CD4-positive, alpha-beta T cell (primary cell): ENCODE measurements at places on chromosomes 11 and 22.

GRCh38 chr22:31556627-31557203 lies 60.4 kb downstream of the SFI1 start:
- DNase-seq = no peak

DNA sequence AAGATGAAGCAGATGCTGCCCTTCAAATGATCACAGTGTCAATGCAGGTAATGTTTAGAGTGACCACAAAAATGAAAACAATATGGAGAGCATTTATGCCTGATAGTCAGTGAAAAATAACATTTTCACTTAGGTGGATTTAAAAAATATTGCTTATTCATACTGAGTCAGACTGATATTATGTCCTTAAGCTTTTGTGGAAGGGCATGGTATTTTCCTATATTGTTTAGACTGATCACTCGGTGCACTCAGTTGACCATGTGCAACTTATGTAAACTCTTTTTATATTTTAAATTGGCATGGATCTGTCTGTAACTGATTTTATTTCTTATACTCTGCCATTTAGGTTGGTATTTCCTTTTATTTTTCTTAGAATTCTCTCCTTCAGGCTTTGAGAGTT lies 106.6 kb downstream of the DYNC2H1 start:
- DNase-seq = no peak

GRCh38 chr11:110186867-110187266 lies 93.7 kb downstream of the ZC3H12C start:
- DNase-seq = no peak

- no peak for DNase-seq
These were observed at the start of gene CEND1 for GRCh38 chr11:789943-790342. CEND1 (minus strand) TSS chr11:790090; CDS start chr11:788576, 1,514 bp downstream.

DNA sequence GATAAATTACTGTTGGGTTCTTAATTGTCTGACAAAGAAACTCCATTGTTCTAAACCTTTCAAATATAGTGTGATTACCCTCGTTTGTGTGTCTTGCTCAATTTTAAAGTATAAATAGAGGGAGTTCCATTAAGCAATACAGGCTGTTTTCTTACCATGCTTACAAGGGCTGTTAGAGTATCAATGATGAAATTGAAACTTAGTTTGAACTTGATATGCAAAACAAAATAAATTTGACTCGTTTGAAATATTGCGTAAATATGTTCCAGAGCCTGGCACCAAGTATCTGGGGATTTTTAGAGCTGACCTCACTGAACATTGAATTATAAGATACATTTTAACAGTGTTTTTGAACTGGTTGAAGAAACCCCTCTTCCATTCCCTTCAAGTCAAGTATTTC lies 31.7 kb downstream of the TEAD1 start:
- DNase-seq = no peak

- no peak for DNase-seq
These were observed 83.6 kb upstream of the PPARA start for GRCh38 chr22:46066691-46067090.

GRCh38 chr11:134714021-134714656 lies 302.1 kb upstream of the B3GAT1 start:
- DNase-seq = no peak

- peak; percentile 35 for DNase-seq
These were observed 97.3 kb upstream of the AKIP1 start for GRCh38 chr11:8813658-8814057.

GRCh38 chr11:109819410-109819809 lies 273.8 kb upstream of the ZC3H12C start:
- DNase-seq = no peak

GRCh38 chr22:27501191-27501936 lies 300.2 kb downstream of the MN1 start:
- no peak for DNase-seq

DNA sequence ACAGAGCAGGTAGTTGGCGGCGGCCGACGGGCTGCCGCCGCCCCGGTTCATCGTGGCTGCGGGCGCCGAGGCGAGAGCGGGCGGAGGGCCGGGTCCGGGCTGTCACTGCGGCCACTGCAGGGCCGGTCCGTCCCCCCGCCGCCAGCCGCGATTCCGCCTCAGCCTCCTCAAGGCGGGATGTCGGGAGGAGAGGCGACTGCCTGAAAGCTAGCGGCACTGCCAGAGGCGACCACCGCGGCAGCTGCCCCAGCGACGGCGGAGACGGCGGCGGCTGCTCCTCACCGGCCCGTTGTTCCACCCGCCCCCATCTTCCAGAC lies 234 bp downstream of the SESN3 start:
- no peak for DNase-seq

- DNase-seq = no peak
These were observed at the start of gene UPB1 for GRCh38 chr22:24494528-24495364. UPB1 (plus strand) TSS chr22:24495332; CDS start chr22:24495404, 72 bp downstream.

GRCh38 chr11:118049771-118050170 lies 27.1 kb upstream of the TMPRSS4 start:
- no peak for DNase-seq
